ENCODE measurements at places on chromosomes 7 and 10. TPM values are rescaled to one million over a fixed set of nuclear protein-coding genes. Genes with fewer than 3 reads are reported as not detected.

- no peaks in the 10 kb centered on the region for H3K4me1 ChIP-seq
- no peak for DNase-seq
- no peaks in the 10 kb centered on the region for H3K27me3 ChIP-seq
- H3K27ac ChIP-seq: no peak overlapping the region
- H3K4me3 ChIP-seq: no peak overlapping the region
These were observed 16.5 kb downstream of the DENND10 start for GRCh38 chr10:119120413-119120867.

- DNase-seq: no peak
- H3K27ac ChIP-seq: no peak overlapping the region
- H3K4me1 ChIP-seq: no peaks in the 10 kb centered on the region
- H3K4me3 ChIP-seq: no peak overlapping the region
- no peaks in the 10 kb centered on the region for H3K27me3 ChIP-seq
- no peaks in the 10 kb centered on the region for H3K36me3 ChIP-seq
These were observed 22.2 kb downstream of the TYW1B start for GRCh38 chr7:72805526-72806494.

DNA sequence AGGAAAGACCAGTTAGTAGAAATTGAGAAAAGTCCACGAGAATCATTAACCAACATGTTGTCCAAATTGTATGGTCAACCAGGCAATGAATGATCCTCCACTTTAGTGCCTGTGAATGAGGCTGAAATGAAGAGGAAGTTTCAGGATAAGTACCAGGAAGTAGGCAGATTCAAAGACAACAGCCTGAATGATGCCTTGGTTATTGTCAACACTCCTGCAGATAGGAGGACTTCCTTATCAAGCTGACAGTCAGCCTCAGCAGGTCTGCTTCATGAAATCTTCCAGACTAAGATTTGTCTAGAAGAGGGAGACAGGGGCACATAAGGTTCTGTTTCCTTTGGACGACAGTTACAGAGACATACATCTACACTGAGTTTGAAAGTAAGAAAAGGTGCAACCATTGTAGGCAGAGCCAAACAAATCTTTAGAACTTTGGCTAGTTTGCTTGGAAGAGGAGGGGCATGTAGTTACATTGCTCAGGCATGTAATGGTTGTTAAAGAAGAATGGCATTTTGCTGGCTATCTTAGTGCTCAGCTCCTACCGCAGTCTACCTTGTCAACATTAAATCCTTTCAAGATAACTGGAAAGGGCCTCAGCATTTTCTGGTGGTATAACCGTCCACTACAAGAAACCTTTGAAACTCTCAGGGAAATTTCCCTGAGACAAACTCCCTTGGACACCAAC lies 81.4 kb downstream of the ABI1 start:
- no peak for DNase-seq
- no peak overlapping the region for H3K27ac ChIP-seq
- H3K27me3 ChIP-seq: no peaks in the 10 kb centered on the region
- H3K4me3 ChIP-seq: no peak overlapping the region
- no peaks in the 10 kb centered on the region for H3K36me3 ChIP-seq

DNA sequence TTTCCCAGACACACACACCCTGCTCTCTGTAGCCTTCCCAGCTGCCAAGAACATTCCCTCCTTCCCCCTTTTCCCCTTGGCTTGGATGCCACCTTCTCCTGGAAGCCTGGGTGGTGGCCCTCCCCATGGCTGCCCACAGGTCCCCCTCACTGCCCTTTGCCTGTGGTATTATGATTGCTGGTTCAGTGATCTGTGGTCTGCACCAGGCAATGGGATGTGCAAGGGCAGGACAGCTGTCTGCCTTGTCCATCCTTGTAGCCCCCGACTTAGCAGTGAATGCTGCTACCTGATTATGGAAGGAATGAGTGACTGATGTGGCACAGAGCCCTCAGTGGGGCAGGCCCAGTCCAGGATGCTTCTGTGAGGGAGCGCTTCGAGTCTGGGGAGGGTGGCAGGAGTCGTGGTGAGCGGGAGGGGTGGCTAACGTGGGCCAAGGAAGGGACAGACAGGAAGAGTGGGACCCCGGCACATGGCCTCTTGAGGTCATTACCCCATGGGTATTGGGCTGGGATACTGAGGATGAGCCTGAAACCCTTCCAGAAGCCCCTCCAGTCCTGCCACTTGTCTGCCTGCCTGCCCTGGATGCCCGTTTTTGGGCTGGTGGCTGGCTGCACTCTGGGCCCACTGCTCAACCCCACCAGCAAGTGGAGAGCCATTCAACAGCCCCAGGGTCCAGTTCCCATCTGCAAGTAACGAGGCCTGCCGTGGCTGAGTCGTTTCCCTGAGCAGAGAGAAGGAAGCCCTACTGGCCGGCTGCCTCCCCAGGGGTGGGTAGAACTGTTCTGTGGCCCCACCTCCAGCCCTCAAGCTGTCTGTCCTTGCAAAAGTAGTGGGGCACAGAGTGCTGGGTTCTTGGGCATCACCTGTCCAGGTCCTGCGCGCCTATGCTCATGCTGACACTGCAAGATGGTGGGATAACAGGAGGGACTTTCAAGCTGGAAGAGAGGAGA lies 8.8 kb downstream of the CHST3 start:
- no peak for DNase-seq
- H3K4me3 ChIP-seq: no peak overlapping the region
- peak overlapping the region; percentile 78 for H3K27ac ChIP-seq
- no peaks in the 10 kb centered on the region for H3K27me3 ChIP-seq
- H3K36me3 ChIP-seq: no peaks in the 10 kb centered on the region

- no peaks in the 10 kb centered on the region for H3K27me3 ChIP-seq
- H3K36me3 ChIP-seq: no peaks in the 10 kb centered on the region
- H3K4me3 ChIP-seq: no peak overlapping the region
- DNase-seq: no peak
- no peaks in the 10 kb centered on the region for H3K4me1 ChIP-seq
These were observed 106.6 kb downstream of the GAD2 start for GRCh38 chr10:26323219-26323618.

- H3K36me3 ChIP-seq: no peaks in the 10 kb centered on the region
- peak; percentile 67 for DNase-seq
- H3K4me1 ChIP-seq: peaks cover 34% of the 10 kb centered on the region
These were observed 25.1 kb downstream of the ZMIZ1 start for GRCh38 chr10:79093658-79094411.

DNA sequence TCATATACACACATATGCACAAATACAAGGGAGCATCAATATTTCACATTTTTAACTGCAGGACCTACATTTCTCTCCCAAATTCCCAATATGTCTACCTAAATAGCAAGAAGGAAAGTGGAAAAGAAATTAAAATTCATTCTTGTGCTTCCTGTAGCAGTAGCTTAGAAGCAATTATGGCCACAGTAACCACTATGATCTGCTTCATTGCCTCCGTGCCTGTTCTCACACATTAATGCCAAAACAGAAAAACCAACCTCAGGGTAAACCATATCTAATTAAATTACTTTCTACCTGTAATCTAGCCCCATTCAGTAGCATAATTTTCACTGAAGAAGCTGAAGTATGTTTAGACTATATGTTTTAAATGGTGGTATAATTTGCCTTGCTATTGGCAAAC lies 55.2 kb downstream of the HYCC1 start:
- H3K27me3 ChIP-seq: no peaks in the 10 kb centered on the region
- no peak overlapping the region for H3K4me3 ChIP-seq
- no peaks in the 10 kb centered on the region for H3K36me3 ChIP-seq

GRCh38 chr10:59649606-59650346 lies 59.9 kb downstream of the SLC16A9 start:
- no peak for DNase-seq
- H3K36me3 ChIP-seq: no peaks in the 10 kb centered on the region
- no peak overlapping the region for H3K27ac ChIP-seq
- no peak overlapping the region for H3K4me3 ChIP-seq
- no peaks in the 10 kb centered on the region for H3K27me3 ChIP-seq

DNA sequence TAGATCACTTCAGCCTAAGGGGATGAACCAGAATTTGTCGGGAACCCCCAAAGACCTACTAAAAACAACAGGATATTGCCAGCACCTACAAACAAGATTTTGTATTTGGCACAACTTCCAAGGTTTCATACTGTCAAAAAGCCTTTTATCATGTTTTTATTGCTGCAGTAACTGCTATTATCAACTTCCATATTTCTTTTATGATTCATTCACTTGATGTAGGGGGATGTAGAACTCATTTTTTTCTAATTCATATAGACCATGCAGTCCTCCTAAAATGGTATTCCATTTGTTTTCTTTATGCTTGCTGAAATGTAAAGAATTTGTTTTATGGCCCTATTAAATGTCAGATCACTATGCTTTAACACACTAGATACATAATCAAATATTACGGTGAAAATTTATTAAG lies 30.0 kb upstream of the WNT16 start:
- H3K4me3 ChIP-seq: no peak overlapping the region
- no peaks in the 10 kb centered on the region for H3K4me1 ChIP-seq
- H3K27ac ChIP-seq: no peak overlapping the region
- no peaks in the 10 kb centered on the region for H3K27me3 ChIP-seq
- no peak for DNase-seq
- no peaks in the 10 kb centered on the region for H3K36me3 ChIP-seq

DNA sequence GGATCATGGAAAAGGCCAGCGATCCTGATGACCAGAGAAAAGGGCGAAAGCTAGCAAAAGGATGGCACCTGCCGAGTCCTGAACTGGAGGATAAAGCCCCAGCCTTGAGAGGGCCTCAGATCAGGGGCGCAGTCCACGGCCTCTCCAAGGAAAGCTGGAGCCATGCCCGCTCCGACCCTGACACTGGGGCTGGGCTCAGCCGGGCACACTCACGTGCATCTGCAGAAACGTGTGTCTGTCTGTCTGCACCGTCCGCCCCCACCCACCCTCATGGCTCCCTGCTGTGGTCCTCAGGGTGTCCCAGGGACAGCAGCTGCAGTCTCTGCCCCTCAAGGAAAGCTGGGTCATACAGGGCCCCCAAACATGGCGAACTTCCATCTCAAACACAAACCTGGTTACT lies 200.5 kb downstream of the TCERG1L start:
- H3K27ac ChIP-seq: no peak overlapping the region
- no peak for DNase-seq

- H3K4me1 ChIP-seq: no peaks in the 10 kb centered on the region
- no peak overlapping the region for H3K27ac ChIP-seq
- H3K27me3 ChIP-seq: no peaks in the 10 kb centered on the region
- DNase-seq: no peak
These were observed 36.7 kb upstream of the MNX1 start for GRCh38 chr7:157047148-157047547.

SNCG gene
- 32.8 TPM for total RNA-seq

CNPY1 gene
- not detected for total RNA-seq

SFTPA2 gene
- not detected for total RNA-seq

TRIM73 gene
- total RNA-seq: 1.5 TPM

WDR91 gene
- 14.9 TPM for total RNA-seq

FRAT1 gene
- 6.9 TPM for total RNA-seq
